Stimulated activated CD4-positive, alpha-beta T cell treated with anti-CD3 and anti-CD28 coated beads, Interleukin-1b, Interleukin-23, amount 100 ng/mL, for 24 hours (primary cell): ENCODE measurements at places on chromosomes 1 and 21.

GRCh38 chr21:38930853-38931252 lies 125.1 kb downstream of the ETS2 start:
- DNase-seq: no peak

DNA sequence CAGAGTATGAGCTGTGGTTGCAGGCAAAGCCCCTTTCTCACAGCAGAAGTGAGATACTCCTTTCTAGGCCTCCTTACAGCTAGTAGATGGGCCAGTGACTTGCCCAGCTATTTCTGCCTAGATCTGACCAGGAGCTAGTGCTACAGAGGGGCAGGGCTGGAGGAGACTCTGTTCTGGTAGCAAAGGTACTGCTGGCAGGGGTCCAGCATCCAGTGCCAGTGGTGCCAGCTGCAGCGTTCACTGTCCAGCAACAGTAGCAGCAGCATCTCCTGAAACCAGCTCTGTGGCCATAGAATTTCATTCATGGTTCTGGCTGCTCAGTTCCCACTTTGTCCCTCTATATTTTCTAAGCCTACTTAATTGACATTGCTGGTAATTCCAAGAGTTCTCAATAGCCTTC lies 62.5 kb upstream of the CNN3 start:
- DNase-seq: no peak

- DNase-seq: no peak
Measured at GRCh38 chr1:111743679-111744101, 4.5 kb upstream of the INKA2 start.

GRCh38 chr1:37485902-37486679 lies 11.7 kb downstream of the ZC3H12A start:
- DNase-seq: no peak

DNA sequence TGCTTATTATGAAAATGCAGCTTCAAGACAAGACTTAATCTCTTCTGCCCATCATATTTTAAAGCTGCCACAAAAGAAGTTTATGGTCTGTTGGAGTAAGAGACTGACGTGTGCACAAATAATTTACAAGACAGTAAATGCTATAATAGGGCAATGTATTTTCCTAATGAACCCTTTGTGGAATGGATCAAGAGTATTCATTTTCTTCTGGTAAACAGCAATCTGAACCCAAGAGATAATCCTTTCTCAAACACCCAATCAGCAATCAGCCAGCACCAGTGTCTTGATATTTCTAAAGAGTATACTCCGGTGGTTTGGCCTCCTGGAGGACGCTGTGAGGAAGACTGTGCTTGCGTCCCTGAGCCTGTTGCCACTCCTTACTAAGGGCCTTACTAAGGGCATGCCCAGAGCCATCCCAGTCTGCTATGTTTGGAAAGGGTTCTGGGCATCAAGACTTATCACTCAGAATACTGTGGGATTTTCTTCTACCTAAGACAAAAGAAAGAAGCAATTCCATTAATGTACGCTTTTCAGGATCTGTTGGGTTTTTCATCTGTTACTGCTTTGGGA lies 48.8 kb upstream of the LRRC8D start:
- no peak for DNase-seq

DNA sequence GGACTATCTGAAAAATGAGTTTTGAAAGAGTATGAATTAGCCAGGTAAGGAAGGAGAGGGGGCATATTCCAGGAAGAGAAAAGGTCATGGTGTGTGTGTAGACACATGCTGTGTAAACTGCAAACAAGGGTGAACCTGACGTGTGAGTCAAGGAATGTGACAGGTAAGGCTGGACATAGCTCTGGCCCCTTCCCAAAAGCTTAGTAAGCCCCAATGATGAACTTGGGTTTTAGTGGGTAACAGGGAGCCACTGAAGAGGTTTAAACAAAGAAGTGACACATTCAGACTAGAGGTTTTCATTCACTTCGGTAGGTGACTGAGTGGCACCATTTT lies 36.7 kb downstream of the EGLN1 start:
- no peak for DNase-seq

DNA sequence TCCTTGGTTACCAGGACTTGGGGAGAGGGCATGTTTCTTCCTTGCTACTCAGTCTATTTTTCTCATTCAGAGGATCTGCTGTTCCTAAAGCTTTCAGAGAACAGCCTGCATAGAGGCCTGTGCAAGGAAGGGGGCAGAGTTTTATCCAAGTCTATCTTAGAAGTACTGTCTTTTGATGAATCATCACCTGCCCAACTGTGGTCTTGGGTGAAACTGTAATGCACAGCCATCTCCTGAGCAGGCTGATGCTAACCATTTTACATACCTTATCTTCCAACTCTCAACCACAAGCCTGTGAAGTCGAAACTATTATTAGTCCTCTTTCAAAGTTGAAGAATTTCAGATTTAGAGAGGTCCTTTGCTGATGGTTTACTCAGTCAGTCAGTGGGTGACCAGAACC lies 368.0 kb downstream of the HHAT start:
- no peak for DNase-seq

- no peak for DNase-seq
Measured at GRCh38 chr21:39073063-39073462, 110.2 kb downstream of the PSMG1 start.

DNA sequence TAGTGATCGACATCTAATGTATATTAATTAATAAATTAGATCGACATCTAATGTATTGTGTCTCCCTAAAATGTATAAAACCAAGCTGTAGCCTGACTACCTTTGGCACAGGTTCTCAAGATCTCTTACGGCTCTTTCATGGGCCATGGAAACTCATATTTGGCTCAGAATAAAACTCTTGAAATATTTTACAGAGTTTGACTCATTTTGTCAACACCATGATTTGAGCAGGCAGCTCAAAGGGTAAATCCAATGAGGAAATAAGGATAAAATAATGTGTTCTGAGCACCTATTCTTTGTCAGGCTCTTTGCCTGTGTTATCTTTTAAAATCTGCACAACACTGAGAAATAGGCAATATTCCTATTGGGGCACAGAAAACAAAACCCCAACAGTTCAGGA lies 223.4 kb upstream of the DUSP10 start:
- no peak for DNase-seq

- DNase-seq: no peak
Measured at GRCh38 chr1:234538930-234539649, 60.1 kb upstream of the TARBP1 start.

- no peak for DNase-seq
Measured at GRCh38 chr1:42774928-42775526, 8.0 kb downstream of the C1orf50 start.

DNA sequence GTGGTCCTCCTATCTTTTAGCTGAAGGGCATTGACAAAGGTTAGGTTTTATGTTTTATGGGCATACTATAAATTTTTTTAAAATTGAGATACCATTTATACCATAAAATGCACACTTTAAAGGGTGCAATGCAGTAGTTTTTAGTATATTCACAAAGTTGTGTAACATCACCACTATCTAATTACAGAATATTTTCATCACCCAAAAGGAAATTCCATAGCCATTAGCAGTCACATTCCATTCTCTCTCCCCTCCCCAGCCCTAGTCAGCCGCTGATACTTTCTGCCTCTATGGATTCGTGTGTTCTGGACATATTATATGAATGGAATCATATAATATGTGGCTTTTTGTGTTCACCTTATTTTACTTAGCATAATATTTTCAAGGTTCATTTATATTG lies 135.8 kb upstream of the B3GALT2 start:
- DNase-seq: no peak
